ENCODE measurements at places on chromosomes 7 and 10.

DNA sequence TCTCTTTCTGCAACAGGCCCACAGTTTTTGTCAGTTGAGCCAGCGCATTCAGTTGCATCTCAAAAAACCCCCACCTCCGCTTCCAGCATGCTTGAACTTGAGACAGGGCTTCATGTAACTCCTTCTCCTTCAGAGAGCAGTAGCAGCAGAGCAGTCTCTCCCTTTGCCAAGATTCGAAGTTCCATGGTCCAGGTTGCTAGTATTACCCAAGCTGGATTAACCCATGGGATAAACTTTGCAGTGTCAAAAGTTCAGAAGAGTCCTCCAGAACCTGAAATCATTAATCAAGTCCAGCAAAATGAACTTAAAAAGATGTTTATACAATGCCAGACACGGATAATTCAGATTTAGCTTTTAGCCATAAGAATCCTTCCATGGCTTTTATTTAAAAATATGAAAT, 45.2 kb downstream of the MCMBP start:
- DNase-seq: no peak

DNA sequence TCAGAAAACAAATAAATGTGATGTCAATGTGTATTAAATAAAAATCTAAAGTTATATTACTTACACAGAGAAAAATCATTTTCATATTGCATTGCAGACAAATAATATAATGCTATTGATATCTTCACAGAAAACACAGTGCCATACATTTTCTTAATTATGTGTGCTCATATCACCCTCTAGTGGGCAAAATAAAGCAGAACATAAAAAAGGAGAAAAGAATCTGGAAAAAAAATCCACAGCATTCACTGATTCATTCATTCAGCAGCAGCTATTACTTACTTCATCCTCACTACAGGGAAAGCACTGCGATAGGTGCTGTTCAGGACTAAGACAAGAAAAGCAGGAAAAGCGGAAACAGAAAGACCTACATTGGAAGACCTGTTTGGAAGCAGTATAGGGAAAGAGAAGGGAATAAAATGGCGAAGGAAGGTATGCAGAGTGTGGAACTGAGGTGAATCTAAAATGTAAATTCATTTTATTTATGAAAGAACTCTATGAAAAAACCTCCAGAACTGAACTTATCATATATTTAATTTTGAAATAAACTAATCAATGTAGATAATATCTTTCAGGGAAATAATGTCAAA, 73.2 kb downstream of the POT1 start:
- DNase-seq: no peak

DNA sequence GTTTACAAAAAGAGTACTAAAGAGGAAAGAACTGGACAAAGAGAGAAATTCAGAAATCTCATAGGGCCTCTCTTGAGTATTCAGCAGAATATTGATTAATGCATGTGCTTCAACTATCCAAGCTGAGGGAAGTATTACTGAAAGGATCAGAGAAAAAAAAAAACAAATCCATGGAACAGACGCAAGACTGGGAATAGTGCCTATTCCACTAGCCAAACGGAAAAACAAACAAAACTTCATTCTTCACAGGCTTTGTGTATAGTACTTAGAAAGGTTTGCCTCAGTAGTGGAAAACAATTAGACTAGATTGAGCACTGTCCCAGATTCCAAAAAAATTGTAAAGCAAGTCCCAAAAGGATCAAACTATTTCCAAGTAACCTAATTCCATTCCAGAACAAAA, 106.2 kb downstream of the TFEC start:
- no peak for DNase-seq

- no peak for DNase-seq
Measured at GRCh38 chr10:97445357-97445721, 467 bp downstream of the EXOSC1 start.

DNA sequence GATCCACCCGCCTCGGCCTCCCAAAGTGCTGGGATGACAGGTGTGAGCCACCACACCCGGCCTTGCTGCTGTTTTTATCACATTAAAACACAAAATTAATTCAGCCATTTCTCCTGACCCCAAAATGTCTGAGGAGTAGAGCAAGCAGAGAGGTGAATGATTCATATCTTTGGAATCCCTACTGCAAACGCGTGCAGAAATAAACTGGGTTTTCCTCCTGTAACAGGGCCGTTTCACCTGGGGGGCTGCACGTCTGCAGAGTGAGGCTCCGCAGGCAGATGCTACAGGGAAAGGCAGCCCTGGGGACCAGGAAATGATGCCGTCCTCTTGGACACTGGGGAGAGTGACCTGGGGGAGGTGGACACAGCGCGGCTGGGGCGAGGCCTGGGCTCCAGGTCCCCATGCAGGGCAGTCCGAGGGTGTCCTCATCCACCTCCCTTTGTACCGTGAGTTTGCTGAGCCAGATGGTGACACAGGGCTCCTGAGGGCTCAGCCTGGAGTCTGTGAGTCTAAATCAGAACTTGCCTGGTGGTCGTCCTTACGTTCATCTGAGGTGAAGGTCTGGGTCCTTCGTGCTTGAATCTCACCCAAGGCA, 41.9 kb downstream of the PDGFA start:
- DNase-seq: no peak

DNA sequence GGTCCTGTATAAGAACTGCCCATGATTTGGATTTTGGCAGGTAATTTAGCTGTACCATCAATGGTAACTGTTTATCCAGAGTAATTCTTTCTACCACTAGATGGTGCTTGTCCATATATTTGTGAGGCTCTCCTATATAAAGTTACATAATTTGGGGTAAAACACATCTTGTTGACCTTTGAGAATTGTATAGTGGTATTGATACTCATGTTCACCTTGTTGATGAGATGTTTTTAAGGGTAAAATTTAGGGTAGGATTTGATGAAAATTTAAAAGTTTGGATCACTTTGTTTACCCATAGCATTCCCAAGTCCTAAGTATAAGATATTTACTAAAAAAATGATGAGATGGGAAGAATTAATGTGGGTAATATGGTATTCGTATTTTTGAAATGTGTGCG, 31.6 kb downstream of the ST7 start:
- no peak for DNase-seq

DNA sequence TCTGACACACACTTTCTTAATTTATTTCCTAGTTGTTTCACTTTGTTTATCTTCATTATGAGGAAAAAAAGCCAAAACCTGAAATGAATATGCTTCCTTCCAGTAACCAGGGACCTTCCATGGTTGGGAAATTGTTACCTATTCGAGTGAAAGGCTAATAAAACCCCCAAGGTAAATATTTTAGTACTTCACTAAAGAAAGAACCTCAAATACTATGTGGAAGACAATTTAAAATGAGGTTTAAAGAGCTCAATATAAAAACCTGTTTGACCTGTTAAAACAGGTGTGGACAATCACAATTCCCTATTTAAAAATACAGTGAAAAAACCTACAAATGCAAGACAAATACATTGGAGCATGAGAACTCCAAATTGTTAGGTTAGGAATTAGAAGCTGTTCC, 192.6 kb downstream of the CFTR start:
- DNase-seq: no peak

DNA sequence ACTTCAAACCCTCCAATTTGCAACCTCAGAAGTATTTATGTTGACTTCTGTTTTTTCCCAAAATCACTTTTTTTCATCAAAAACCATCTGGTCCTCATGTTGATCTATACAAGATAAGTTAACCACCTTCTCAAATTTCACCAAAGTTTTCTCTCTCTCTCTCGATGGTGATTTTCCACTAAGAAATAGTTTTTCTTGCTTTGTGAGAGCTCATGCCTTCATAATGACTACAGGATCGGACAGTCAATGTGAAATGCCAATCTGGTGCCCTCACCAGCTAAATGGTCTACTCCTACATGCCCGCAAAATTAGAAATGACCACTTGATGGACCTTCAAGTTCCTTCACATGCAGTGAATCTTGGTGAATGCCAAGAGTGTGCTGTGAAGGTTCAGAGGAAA, 40.4 kb downstream of the CNNM1 start:
- no peak for DNase-seq

- no peak for DNase-seq
Measured at GRCh38 chr10:130418731-130419130, 282.5 kb downstream of the GLRX3 start.

GRCh38 chr10:111017098-111017497, 59.7 kb upstream of the ADRA2A start:
- no peak for DNase-seq

DNA sequence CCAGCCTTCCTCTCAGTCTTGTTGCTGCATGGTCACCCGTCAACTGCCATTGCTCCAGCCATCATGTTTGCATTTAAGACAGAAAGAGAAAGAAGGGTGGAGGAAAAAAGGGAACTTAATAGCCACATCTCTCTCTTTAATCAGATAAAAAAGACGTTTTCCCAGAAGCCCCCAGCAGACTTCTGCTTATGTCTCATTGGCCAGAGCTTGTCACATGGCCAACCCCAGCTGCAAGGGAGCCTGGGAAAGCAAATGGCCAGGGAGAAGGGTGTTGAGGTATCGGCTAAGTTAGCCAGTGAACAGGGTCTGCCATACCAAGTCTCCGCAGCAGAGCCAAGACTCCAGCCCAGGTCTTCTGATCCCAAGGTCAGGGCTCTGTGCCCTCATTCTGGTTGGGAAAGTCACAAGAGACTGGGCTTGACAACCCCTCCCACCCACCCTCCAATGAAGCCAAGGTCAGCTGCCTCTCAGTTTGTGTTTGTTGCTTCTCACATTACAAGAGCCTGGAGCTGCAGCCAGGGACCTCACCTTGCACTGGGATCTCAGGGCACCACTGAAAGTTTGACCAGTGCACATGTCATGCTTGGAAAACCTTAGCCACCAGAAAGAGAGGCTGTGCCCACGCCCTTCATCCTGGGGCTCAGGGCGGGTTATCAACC, 80.3 kb upstream of the LYZL2 start:
- DNase-seq: no peak

GRCh38 chr10:119652361-119652730, 1.2 kb downstream of the BAG3 start:
- no peak for DNase-seq

DNA sequence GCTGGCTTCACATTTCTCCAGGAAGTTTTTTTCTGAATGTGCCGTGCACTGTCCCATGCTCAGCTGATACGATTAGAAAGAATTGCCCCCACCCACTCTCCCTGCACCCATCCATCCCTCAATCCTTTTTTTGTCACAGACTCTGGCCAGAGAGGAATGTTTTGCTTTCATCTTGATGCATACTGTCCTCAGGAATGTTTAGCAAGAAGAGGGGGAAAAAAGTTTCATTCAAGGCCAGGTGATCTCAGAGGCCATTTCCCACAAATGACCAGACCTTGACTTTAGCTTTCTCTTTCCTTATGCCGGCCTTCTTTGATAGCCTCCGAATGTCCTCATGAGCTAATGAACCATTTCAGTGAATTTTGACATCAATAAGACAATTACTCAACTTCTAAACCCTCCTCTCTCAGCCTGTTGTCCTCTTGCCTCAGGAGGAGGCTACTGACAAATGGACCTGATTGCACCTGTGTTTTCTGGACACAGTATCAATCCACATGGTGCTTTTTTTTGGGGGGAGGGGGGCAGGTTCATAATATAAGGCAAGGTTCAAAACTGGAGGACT, 105.0 kb upstream of the KLF6 start:
- DNase-seq: no peak

DNA sequence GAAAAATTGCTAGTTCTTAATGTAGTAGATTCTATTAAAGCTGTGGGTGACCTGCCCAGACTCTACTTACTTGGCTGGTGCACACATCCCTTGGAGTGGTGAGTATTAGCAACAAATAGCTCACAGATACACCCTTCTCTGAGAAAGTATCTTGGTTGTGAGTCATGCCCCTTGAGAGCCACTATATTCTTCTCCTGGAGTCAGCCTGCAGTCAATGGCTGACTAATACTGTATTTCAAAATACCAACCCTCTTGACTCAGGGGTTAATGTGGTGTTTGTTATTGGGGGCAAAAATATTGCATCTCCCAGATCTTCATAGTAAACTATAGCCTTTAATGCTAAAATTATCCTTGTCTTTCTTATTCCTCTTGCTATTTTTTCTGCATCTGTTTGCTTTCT, 354.9 kb downstream of the BMPER start:
- DNase-seq: no peak

DNA sequence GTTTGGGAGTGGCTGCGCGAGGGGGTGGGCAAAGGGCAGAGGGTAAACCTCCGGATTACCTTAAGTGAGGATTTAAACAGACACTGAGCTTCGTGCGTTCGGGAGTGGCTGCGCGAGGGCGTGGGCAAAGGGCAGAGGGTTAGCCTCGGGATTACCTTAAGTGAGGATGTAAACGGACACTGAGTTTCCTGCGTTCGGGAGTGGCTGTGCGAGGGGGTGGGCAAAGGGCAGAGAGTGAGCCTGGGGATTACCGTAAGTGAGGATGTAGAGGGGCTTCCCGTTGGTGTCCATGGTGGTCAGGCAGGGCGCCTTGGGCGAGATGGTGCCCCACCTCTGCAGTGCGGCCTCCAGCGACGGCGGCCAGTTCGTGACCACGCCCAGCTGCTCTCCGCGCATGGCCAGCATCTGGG, 275.8 kb downstream of the DIP2C start:
- DNase-seq: no peak

- DNase-seq: no peak
Measured at GRCh38 chr7:39656415-39656814, 33.0 kb downstream of the RALA start.

- DNase-seq: no peak
Measured at GRCh38 chr7:132588596-132588995, 12.3 kb upstream of the PLXNA4 start.

DNA sequence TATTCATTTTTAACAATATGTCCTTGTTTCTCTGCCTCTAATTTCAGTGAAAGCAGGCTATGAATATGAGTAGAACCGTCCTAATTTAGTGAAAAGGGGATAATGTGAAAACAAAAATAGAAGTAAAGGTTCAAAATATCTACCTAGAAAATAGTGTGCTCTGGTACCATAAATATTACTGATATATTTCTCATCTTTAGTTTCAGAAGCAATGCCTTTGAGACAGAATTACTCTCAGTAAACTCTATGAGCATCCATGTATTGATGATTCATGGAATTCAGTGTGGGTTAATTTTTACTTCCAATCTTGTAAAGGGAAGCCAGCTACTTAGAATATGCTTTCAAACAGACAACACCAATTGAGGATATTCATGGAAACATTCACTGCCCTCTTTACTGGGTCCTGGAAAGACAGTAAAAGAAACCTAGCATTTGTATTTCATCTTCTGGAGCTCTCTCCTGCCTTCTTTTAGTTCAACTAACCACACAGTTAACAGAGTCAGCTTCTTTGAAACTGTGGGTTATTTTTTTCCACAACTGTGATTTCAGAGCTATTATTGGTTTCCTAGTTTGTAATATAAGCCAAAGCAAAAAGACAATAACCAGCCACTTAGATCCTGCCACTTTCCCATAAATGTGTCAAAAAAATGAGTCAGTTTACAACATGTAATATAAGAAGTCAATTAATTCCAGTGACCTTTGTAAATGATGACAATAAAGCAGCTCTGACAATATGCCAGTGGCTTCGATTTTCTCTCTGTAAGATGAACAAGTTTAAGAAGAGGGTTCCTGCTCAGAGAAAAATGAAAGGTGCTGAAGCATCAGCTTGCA, 1.7 kb downstream of the LRRN3 start:
- DNase-seq: no peak

DNA sequence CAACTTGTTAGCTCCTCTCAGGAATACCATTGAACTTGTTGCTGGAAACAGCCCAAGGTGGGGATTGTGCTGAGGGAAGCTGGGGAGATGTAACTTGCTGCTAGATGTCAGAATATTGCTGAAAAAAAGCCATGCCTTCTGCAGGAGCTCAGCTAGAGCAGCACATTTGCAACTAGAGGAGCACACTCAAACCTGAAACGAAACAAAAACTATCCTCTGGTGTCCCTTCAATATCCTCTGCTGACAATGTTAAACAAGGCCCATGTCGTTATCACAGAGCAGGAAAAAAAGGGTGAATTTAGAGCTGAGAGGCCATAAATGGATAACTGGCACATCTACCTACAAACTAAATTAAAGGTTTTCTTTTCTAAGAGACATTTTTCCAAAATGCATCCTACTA, 53.7 kb upstream of the MACC1 start:
- no peak for DNase-seq

Measured in activated CD8-positive, alpha-beta memory T cell treated with anti-CD3 and anti-CD28 coated beads, Interleukin-2, amount 50 U/mL, for 4 hours (primary cell).